Effector memory CD8-positive, alpha-beta T cell (primary cell): ENCODE measurements at places on chromosomes 2 and 18.

DNA sequence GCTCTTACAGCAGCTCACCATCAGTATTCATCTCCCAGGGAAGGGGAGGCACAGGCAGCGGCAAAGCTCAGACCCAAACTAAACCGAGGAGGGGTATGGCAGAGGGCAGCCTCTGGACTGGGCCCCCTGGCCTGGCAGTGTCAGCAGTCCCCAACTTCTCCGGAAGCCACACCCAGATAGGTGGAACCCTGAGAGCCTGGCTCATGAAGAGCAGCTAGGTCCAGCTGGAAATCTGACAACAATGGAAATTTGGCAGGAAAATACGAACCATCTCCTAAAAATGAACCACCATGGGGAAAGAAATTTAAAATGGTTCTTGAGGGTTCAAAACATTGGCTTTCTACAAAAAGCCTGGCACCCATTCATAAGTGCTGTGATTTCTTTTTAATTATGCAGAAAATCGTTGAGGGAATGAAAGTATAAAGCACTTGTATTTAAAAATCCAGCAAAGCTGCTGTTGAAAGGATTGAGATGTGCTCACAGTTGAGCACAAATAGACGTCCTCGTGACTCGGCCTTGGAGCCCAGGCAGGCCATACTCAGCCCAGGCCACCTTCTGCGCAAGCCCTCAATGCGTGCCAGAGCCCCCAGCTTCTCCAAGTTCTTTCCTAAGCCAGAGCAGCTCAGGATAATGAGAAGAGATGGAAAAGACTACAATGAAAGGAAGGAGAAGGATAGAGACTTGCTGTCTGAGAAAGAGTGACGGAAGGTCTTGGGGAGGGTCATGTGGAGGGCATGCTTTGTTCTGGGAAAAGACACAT is 93.0 kb downstream of the COL6A3 start:
- DNase-seq, result no peak

- peak; percentile 44 for DNase-seq
These were observed 17.0 kb upstream of the CIDEA start for GRCh38 chr18:12236934-12237832.

DNA sequence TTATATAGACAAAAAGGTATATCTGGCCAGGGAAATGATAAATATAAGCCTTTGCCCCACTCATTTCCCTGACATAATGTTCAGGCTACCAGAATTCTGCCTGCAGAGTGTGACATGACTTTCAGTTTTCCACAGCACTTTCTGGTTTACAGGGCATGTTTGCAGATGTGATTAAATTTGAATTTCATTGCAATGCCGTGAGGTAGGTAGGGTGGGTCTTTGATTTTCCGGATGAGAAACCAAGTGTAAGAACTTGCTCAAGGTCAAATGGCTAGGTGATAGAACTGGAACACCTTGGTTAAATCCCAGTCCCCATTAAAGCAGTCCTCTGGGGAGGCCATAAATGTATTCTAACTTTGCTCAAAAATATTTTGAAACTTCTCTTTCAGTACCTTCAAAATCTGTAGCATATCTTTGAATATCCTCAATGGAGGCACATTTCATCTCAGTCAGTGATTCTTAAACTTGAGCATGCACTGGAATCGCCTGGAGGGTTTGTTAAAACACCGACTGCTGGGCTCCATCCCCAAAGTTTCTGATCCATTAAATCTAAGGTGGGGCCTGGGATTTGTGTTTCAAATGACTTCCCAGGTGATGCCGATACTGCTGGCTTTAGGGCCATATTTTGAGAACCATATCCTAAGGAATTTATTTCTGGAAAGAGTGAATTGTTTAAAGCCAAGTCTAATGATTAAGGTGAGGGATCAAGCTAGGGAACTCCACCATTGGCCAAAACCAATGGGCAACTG is 35.0 kb downstream of the MRPL33 start:
- DNase-seq, result no peak

GRCh38 chr18:5294457-5295230 is 882 bp downstream of the ZBTB14 start:
- peak; percentile 64 for DNase-seq

DNA sequence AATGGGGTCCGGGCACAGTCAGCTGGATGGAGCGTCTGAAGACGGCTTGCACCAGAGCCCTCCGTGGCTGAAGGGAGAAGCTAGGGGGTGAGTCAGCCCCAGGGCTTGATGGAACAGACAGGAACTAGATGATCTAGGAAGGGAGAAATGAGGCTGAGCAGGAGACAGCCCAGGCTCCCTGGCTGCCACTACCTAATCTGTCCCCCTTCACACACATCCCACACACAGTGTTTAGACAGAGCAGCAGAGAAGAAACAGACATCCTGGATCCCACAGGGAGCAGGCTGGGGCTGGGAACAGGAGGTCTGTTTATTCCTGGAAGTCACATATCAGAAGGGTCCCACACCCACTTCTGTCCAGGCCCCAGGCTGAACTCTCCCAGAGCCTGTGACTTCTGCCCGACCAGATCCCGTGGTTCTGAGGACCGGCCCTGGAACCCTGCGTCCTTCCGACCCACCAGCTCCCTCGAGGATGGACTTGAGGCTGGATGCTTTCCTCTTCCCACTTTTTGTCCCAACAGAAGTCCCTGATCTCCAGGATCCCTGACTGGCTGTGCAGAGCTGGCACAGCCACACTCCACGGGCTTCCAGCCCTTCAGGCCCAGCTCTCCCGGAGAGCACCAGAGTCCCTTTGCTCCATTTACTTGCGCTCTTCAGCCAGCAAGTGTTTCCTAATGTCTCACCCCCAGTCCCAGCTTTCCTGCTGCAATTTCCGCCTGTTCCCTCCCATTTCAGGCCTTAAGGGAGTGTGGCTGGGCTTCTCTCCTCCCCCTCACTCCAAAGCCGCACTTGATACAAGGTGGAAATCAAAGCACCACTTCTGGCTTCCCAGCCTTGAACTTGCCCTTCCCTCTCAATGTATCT is 1.5 kb upstream of the GPBAR1 start:
- DNase-seq, result no peak

DNA sequence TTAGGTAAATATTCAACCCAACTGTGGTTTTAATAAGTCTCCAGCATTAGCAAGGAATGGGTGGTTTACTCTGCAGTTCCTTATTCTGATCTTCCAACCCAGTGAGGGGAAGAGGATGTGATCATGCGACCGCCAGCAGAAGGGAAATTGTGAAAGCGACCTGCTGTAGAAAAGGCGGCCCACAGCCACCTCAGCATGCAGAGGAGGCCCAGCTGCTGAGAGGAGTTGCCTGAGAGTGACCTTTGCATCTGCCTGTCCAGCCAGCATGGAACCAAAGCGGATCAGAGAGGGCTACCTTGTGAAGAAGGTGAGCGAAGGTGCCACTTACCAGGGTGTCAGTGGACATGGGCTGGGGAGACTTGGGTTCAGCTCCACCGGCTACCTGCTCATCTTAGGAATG is at the start of gene PLEK:
Gene PLEK (plus strand): TSS at position 196 of the 400 bp plus-strand sequence. CDS start 70 bp downstream, at position 266.
- peak; percentile 37 for DNase-seq

- DNase-seq, result no peak
These were observed 10.0 kb downstream of the EPG5 start for GRCh38 chr18:45957100-45957499.

GRCh38 chr18:35158728-35159450 is 81.9 kb upstream of the ZNF397 start:
- DNase-seq, result no peak

DNA sequence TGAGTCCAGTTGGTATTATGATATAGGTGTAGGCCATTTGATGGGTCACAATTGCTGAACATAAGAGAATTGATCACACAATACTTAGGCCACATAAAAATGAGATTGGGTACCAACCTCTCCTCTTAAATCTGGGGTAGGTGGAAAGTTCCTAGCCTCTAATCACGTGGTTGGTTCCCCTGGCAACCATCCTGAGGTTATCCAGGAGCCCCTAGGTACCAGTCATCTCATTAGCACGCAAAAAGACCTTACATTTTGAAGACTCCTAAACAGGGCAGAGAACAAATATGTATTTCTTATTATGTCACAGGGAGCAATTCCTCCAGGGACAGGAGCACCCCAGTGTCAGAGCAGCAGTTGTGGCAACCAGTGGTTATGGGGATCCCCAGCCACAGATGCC is 12.7 kb upstream of the SELENOI start:
- DNase-seq, result no peak

- DNase-seq, result no peak
These were observed 125.4 kb downstream of the TPO start for GRCh38 chr2:1538663-1539062.

GRCh38 chr2:152396763-152397162 is 61.8 kb downstream of the FMNL2 start:
- DNase-seq, result no peak

GRCh38 chr2:232014681-232015080 is 53.2 kb downstream of the DIS3L2 start:
- DNase-seq, result no peak

- DNase-seq, result no peak
These were observed 85.2 kb upstream of the ITGA4 start for GRCh38 chr2:181371782-181372645.

DNA sequence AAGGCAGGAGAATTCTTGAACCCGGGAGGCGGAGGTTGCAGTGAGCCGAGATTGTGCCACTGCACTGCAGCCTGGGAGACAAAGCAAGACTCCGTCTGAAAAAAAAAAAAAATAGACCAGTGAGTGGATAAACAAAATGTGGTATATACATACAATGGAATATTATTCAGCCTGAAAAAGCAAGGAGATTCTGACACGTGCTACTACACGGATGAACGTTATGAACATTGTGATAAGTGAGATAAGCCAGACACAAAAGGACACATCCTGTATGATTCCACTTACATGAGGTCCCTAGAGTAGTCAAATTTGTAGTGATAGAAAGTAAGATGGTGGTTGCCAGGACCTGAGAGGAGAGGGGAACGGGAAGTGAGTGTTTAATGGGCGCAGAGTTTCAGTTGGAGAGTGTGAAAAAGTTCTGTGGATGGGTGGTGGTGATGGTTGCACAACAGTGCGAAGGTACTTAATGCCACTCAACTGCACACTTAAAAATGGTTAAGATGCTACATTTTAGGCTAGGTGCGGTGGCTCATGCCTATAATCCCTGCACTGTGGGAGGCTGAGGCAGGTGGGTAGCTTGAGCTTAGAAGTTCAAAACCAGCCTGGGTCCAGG is 38.3 kb downstream of the NIFK start:
- no peak for DNase-seq

DNA sequence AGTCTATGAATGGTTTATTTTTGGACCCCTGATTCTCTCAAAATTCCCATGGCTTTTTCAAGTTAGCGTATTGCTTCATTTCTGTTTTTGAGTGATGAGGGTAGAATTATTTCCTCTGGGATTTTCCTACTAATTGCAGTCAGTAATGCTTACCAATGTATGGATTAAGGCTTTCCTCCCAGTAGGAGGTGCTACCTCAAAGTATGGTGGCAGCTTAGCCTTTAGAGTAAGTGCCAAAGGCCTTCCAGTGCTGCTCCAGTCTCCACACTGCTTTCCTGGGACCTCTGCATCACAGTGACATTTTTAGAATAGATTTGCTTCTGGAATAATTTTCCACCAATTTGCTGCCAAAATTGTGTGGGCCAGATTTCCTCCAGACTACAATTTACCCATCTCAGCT is 16.2 kb upstream of the SSB start:
- no peak for DNase-seq
